Stimulated activated CD4-positive, alpha-beta T cell treated with anti-CD3 and anti-CD28 coated beads, Interleukin-12 subunit alpha, Interleukin-12 subunit beta, amount 100 ng/mL, for 48 hours (primary cell): ENCODE measurements at places on chromosomes 2 and 18.

DNA sequence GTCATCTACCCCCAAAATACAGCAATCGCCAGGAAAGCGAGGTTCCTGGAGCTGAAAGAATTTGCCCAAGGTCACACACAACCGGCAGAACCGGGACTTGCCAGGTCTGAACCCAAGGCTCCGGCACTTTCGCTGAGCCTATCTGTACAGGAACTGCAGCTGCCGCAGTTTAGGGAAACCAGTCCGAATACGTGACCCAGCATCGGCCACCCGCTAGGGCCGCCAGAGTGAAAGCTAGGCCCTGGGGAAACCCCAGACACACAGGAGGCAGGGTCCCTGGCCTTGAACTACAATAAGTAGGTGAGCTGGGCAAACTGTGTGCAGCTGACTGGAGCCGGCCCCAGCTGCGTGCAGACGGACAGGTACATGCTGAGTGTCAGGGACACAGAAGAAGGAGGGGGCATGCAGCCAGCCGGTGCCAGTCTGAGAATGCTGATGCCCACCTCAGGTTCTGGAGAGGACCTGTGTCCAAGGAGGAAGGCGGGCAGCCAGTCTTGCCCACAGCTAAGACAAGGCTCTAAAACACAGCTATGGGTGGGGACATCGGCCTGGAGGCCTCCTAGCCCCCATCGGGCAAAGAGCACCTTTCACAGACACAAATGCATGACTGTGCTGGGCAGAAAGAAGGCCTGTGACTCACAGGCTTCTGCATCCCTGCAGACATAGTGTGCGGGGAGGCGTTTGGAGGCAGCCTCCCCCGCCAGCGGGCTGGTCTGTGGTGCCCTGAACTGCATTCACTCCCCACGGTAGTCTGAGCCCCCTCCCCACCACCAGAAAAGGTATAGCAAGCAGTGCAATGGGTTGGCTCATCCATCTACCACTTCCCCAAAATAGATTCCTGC is 107.4 kb upstream of the ID2 start:
- no peak for DNase-seq

DNA sequence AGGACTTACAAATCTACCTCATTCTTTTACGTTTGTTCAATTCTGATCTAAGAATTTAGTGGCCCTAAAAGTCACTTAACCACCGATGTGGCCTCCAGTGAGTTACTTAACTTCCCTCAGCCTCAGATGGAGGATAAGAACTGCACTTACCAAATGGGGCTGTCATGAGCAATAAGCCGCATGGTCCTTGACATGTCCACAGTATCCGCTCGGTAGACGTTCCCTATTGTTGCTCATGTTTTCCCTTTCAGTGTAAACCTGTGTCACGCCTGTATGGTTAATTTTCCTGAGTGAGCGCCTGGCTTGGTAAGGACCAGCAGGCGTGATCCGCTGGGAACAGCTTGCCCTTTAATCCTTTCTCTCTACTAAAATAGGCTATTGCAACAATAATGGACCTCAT is 20.3 kb downstream of the SEC11C start:
- DNase-seq, result no peak

DNA sequence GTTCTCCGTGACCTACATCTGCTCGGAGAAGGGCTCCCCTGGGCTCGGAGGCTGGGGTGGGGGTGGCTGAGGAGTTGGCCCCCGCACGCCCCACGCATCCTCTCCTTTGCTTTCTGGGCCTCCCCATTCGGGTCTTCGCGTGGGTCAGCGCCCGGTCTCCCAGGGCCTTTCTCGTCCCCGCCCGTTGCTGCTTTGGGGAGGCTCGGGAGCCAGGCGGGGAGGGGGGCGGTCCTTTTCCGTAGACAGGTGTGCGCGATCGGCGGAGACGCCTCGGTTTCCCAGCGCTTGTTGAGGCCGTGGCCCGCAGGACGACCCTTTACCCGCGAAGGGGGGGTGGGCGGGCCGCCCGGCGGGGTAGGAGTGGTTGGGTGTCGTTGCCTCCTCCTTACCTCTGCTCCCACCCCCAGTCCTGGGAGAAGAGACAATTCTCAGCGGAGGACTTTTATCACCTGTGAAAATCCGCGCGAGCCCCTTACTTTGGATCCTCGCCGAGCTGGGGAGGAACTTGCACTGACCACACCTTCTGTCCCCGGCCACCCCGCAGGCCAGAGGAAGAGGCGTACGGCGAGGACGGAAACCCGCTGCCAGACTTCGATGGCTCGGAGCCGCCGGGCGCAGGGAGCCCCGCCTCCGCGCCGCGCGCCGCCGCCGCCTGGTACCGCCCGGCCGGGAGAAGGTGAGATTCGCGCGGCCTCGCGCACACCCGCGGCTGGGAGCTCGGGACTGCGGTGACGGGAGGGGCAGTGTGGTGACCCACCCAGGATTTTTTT is 2.6 kb downstream of the ADCYAP1 start:
- no peak for DNase-seq

- DNase-seq, result no peak
Observed at GRCh38 chr2:120109186-120110061, 96.5 kb downstream of the EPB41L5 start.
